ENCODE measurements at places on chromosomes 16 and 17.
A peak's percentile ranks its signal among the peaks of the same experiment; 100 is the strongest.

GRCh38 chr16:30032083-30032819 lies 1.2 kb upstream of the TLCD3B start:
- peak; percentile 51 for DNase-seq

GRCh38 chr17:35566968-35567367 lies 6.3 kb upstream of the SLFN14 start:
- DNase-seq: no peak

DNA sequence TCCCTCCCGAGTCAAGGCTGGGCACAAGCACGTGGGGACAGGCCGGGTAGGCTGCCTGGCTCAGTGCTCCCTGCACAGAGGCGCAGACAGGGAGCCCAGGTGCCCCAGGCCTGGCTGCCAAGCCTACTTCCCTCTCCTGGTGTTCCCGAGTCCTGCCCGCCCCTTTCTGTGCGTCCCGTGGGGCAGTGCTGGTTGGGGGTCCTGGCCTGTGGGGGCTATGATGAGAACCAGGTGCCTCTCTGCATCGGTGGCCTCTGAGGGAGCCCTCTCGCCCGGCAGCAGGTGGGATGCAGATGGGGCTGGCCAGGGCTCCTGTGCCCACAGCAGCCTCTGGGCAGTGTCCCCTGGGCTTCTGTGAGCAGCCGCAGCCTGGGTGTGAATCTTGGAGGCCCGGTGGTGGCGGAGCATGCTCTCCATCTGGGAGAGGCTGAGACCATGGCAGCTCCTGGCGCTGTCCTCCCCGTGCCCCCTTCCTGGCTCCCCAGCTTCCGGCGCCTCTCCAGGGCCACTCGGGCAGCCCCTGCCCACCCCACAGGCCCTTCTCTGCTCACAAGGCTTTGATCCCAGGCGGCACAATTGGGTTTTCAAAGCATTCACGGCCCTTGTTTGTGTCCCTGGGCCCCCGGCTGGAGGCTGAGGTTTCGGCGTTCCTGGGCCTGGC lies 7.2 kb downstream of the CENPX start:
- DNase-seq: no peak

DNA sequence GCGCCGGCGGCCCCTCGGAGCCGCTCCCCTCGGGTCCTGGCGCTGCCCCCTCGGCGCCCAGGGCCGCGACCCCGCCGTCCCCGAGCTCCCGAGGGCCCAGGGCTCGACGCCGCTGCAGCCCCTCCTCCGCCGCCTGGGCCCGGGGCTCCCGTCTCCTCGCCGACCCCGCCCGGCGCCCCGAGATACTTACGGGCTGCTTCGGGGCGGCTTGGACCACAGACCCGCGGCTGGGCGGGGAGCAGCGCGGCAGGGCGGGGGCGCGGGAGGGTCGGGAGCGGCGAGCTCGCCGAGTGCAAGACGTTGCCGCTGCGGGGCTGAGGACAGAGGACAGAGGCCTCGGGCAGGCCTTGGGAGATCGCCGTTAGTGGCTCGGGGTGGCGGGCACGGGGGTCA lies 290 bp downstream of the TOB1 start:
- DNase-seq: no peak

GRCh38 chr16:1082952-1083675 lies 10.6 kb downstream of the SSTR5 start:
- no peak for DNase-seq

- no peak for DNase-seq
Observed at GRCh38 chr17:32949181-32949580, 21.2 kb downstream of the TMEM98 start.

GRCh38 chr17:68184816-68185436 lies 62.9 kb upstream of the AMZ2 start:
- DNase-seq: peak; percentile 53

DNA sequence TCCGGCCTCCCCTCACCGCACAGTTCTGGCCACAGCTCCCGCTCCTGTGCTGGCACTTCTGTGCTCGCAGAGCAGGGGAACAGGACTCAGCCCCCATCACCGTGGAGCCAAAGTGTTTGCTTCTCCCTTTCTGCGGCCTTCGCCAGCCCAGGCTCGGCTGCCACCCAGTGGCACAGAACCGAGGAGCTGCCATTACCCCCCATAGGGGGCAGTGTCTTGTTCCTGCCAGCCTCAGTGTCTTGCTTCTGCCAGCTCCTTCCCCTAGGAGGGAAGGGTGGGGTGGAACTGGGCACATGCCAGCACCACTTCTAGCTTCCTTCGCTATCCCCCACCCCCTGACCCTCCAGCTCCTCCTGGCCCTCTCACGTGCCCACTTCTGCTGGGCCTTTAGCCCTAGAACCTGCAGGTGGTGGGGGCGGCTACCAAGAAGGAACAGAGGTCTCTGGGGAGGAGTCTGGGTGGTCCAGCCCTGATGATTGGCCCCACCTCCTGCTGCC lies 645 bp upstream of the ELMO3 start:
- DNase-seq: no peak

GRCh38 chr16:50289950-50290764 lies 23.8 kb downstream of the ADCY7 start:
- DNase-seq: no peak

GRCh38 chr17:43873091-43873490 lies 26.1 kb downstream of the CD300LG start:
- no peak for DNase-seq

DNA sequence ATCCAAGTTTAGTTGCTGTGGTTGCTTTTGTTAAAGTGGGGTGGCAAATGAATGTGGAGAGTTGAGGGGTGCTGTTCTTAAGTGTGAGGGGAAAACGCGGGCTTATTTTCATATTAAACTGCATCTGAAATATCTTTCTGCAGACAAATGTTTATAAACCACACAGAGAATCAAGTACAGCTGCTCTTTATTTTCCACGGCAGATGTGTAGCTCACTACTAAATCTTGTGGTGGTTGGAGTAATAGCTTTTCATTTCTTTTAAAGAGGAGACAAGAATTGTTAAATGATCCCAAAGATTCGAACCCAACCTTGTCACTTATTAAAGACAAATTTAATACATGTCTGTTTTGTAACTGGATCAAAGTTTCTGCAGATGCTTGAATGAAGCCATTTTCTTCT lies 2.1 kb downstream of the CLTC start:
- DNase-seq: no peak

DNA sequence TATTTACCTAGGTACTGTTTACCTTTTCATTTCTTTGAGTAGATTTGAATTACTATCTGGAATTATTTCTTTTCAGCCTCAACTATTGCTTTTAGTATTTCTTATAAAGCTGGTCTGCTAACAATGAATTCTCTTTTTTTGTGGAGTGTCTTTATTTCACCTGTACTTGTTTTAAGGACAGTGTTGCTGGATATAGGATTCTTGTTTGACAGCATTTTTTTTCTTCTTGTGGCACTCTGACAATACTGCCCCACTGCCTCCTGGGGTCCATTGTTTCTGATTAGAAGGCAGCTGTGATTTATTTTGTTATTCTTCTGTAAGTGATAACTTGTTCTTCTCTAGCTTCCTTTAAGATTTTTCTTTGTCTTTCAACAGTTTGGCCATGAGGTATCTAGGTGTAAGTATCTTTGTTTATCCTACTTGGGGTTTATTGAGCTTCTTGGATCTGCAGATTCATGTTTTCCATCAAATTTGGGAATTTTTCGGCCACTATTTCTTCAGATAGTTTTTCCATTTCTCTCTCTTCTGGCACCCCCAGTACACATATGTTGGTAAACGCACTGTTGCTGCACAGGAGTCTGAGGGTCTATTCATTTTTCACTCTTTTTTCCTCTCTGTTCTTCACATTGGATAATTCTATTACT lies 130.4 kb downstream of the AATF start:
- DNase-seq: no peak

- peak; percentile 56 for DNase-seq
Observed at GRCh38 chr17:35046740-35047283, 16.7 kb downstream of the RFFL start.

GRCh38 chr17:42475835-42476234 lies 17.2 kb downstream of the ATP6V0A1 start:
- no peak for DNase-seq

DNA sequence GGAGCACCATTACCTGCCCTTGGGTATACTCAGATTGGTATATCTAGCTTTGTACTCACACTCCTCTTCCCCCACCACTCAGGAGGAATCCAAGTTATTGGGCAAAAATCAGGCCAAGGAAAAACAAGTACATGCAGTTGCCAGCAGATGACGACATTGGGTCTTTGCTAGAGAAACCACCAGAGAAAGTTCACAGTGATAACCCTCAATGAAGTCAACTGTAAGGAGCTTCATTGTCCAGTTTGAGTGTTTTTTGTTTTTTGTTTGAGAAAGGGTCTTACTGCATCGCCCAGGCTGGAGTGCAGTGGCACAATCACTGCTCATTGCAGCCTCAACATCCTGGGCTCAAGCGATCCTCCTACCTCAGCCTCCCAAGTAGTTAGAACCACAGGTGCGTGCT lies 34.6 kb upstream of the TOX3 start:
- no peak for DNase-seq

Data from activated CD8-positive, alpha-beta memory T cell treated with anti-CD3 and anti-CD28 coated beads, Interleukin-2, amount 50 U/mL, for 4 hours (primary cell).